ENCODE measurements at places on chromosomes 7 and 10.

DNA sequence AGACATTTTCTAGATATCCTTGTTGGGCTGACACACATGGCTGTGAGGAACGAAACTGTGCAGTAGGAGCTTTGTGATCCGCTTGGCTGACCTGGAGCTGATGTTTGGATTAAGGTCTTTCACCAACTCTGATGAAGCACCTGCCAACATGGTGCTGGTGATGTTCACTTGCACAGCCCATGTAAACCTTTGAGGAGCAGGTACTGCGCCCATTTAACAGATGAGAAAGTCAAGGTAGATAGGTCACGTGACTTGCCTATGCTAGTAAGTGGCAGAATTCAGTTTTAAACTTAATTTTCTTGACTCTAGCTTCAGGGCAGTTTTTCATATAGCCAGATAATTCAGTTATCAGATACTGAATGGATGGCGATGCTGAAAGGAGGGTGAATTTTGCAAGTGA, 351.9 kb downstream of the RPS24 start:
- no peak for DNase-seq

DNA sequence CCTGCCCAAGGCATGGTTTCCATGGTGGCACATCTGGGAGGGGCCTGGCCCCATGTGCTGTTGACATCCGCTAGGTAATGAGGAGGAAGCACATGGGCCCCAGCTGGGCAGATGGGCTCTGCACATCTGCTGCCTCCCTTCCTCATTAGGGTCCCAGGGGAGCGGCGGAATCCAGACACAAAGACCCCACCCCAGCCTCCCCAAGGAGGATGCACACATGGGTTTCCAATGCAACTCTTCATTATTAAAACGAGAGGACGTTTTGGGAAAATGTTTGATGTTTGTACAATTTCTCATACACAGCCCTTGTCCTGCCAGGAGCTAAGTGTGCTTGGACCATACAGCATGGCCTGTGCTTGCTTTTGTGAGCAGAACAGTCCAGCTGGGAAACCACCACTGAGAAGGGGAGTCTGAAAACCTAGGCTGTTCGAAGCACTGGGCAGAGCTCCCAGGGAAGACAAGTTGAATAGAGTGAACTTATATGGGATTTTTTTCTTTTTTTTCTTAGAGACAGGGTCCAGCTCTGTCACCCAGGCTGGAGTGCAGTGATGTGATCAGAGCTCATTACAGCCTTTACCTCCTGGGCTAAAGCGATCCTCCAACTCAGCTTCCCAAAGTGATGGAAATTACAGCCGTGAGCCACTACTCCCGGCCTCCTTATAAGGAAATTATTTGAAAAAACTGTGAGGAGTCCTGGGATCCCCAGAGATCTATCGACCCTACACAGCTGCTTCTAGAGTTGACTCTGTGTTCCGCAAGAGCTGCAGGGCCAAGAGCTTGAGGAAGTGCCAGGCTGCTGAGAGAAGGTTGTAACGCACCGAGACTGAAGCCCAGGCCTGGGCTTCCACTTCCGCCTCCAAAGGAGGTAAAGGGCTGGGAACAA, 23.4 kb downstream of the FAM107B start:
- no peak for DNase-seq

- no peak for DNase-seq
These were observed 226.6 kb downstream of the RELN start for GRCh38 chr7:103762877-103763276.

- no peak for DNase-seq
These were observed 276.6 kb upstream of the FERD3L start for GRCh38 chr7:19421861-19422260.

GRCh38 chr10:131173484-131174210, 137.9 kb downstream of the TCERG1L start:
- no peak for DNase-seq

- no peak for DNase-seq
These were observed 166.8 kb upstream of the PFKP start for GRCh38 chr10:2900530-2900929.

- DNase-seq = no peak
These were observed 55.8 kb downstream of the TACC2 start for GRCh38 chr10:122044713-122045112.

GRCh38 chr7:31419505-31420055, 79.1 kb upstream of the NEUROD6 start:
- DNase-seq = no peak

Measured in hematopoietic multipotent progenitor cell treated with erythropoietin and hydrocortisone succinate and interleukin-3 and kit ligand, for 17 days (in vitro differentiated cells).